ENCODE measurements at places on chromosomes 3 and 15.

- no peak for DNase-seq
Observed at GRCh38 chr3:162699291-162699690, 1202.7 kb downstream of the OTOL1 start.

DNA sequence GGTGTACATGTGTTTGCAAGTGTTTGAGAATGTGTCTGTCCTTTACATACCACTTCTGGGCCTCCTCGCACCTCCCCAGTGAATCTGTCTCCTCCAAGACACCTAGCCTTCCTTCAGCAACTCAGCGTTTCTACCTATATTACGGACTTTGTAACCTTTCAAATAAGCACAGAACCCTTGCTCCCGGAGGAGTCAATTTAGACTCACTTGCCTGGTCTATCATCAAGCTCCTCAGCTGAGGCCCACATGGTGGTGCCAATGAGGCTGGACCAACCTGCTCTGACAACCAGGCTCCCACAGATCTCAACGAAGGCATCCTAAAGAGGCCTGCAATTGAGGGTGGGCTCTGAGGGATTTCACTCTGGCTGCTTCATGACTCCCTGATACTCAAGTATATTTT is 32.8 kb upstream of the TIMP4 start:
- DNase-seq: no peak

- DNase-seq: no peak
Observed at GRCh38 chr3:129039271-129040038, 21.1 kb upstream of the GP9 start.

GRCh38 chr3:107384428-107384827 is 7.2 kb downstream of the CCDC54 start:
- DNase-seq: no peak

DNA sequence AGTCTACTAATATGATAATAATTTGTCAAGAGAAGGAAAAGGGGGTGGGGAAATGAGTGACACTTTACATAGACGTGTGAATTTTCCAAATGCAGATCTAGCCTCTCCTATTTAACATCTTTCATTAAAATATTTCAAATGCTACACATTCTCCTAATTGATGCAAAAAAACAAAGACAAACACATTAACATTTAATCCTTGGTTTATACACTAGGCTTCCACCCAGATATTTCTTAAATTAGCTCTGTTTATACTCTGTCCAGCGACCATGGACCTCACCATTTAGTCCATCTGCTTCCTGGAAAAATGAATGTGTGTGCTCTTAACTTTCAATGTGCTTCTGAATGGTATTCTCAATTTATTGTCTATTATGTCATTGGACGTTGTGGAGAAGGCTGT is 409.9 kb downstream of the LSAMP start:
- no peak for DNase-seq

DNA sequence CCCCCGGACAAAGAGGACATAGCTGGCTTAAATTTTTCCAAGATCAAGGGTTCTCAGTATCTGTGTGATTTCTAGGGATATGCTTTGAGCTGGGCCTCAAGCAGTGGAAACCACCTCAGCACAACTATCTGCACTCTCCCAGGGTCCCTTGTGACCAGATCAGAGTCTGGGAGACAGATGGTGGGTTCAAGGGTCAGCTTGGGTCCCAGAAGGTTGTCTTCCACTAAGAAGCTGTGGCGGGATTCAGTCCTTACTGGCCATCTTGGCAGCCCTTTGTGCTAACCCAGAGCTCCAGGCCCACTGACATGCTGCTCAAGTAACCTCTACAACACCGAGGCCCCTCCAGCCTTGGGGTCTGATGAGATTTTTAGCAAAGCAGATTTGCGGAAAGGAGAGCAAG is 2.7 kb downstream of the INSYN1 start:
- no peak for DNase-seq

DNA sequence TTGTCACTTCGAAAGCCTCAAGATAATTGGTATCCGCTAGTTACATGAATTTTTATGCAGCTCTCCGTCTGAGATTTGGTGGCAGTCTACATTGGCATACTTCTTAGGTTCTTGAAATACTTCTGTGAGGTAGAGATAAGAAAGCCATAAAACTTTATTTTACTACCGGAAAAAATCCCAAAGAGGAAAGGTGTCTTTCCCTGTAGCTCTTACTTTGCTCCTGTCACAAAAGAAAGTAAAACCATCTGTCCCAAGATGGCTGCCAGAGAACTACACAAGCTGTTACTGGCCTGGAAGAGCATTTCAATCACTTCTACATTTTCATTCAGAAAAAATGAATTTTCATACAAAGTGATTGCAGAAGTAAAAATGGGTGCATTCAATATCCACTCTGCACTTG is 214.8 kb upstream of the ST8SIA2 start:
- no peak for DNase-seq

DNA sequence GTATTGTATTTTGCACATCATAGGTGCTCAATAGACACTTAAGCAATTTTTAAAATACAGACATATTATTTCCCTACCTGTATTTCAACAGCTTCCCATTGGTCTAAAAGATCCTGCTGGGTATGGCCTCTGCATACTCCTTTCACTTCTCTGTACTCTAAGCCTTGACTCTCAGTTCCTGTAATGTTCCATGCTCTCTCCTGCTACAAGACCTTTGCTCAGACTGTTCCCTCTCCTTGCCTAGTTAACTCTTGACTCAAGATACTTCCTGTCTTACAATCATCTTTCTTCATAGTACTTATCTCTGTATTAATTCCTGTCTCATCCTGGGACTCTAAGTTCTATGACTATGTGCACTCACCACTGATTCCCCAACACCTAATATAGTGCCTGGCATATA is 1.7 kb downstream of the SCN11A start:
- DNase-seq: no peak

DNA sequence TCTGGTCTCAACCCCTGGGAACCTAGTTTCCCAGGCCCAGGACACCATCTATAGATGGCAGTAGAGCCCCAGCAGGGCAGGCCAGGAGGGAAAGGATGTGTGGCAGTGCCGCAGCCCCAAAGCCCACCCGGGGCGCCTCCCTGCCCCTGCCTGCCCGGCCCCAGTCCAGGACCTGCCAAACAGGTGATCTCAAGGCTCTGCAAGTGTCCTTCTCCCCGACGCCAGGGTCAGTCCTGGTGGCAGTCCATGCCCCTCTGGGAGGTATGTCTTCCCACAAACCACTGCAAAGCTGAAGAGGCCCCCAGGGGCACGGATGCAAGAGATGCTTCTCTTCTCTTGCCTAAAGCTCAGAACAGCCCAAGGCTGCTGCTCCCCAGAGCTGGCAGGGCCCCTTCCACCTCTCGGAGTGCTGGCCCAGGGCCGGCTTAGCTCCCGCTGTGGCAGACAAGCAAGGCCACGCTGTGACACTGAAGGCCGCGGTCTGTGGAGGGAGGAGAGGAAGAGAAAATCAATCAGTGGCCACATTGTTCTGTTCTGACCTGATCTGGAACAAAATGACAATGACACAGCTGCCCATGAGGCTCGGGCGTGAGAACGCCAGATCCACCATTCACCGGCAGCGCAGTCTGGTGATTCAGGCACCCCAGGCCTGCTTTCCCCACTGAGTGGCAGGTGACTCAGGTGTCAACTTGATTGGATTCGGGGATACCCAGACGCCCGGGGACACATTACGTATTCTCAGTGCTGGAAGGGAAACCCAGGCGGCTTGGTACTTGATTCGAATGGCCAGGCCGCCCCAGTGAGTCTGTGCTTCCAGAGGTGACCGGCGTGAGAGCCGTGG is 34.0 kb downstream of the KLHL25 start:
- no peak for DNase-seq

DNA sequence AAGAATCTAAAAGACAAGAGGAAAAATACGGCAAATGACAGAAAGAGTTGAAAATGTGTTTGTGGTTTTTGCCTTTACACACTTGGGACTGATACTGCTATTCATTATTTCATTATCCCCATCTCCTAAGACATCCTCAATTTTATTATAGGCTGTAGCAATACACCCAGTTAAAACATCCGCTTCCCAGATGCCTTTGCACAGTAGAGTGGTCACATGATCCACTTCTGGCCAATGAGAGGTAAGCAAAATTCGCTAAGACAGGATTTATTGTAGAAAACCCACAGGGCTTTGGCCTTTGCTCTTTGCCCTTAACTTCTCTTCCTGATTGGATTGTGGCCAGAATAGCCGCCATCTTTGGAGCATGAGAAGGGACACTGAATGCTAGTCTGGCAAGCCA is 53.2 kb upstream of the BOC start:
- no peak for DNase-seq

DNA sequence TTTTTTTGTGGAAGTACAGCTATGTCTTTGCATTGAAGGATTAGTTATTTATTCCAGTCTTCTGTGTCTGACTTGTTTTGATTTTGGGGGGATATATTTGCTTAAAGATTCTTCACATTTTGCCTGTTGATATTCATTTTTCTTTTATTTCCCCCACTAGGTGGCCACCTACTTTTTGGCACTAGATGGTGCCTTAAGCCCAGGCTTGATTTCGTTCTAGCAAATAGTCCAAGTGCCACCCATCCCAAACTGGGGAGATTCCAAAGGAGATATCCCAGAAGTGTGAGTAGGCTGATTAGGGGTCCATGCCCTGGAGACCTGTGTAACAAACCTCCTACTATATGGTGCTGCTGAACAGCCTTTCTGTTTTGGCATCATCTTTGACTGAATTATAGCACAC is 80.0 kb upstream of the SPATA16 start:
- DNase-seq: no peak

GRCh38 chr15:44536302-44536961 is 515 bp upstream of the EIF3J start:
- no peak for DNase-seq

DNA sequence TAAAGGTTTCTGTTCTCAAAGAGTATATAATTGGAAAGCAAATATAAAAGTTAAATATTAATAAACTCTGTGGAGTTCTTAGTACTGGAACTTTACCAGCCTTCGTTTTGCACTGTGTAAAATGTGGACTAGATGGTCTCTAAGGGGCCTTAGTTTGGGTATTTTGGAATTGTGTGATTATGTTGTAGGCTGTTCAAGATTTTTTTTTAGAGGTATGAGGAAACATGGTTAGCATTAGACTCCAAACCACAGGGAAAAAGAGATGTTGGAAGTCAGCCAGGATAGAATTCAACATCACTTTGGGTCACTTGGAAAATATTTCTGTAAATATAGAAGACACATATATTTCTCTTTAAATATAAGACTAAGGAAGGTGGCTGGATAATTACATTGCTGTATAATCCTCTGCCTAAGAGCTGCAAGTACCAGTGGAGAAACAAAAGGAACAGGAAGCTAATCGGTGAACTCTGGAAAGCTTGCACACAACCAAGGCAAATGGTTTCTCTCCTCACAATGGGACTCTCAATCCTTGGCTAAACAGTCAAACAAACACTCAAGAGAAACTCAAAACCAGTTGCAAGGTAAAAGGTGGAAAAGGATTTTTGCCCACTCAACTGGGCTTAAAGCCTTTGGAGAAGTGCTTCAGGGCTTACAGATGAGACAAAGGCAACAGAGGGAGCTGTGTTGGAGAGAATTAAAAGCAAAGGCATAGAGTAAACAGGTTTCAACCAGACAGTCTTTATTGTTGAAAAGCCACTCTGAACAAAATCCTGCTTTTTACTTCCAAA is 141.7 kb downstream of the NR1D2 start:
- DNase-seq: no peak

DNA sequence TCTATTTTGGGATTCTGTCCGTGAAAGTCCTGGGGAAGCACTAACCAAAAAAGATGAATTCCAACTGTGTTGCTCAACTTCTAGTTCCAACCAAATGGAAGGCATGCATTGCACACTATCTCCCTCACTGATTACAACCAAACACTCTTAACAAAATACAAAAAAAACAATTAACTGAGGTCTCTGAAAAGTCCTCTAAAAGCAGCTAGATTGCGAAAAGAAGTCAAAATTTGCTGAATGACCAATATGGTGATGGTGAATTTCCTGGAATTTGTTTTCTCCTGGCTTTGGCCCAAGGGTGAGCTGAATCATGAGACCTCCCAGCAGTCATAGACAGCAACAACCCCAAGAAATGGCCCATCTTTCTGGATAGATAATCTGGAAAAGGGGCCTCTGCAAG is 28.3 kb downstream of the CYP19A1 start:
- DNase-seq: no peak

- DNase-seq: no peak
Observed at GRCh38 chr15:76299786-76300185, 11.5 kb downstream of the ETFA start.

DNA sequence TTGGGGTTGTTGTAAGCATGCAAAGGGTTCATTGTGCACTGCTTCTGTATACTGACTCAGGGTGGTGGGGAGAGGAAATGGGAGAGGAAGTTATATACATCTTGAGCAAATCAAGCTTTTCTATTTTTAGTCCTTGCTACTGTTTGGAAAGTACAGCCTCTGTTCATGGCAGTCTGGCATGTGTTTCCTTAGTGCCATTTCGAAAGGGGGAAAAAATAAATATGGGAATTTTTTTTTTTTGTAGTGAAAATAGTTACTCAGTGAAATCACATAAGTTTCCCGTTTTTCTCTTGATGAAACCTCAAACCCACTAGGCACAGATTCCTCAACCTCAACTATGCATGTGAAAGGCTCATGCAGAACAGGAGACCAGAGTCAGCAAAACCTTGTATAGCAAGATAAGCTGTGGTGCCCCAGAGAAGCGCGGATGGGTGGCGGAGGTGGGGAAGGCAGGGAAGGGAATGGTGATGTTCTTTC is 353.3 kb downstream of the LPP start:
- DNase-seq: no peak

DNA sequence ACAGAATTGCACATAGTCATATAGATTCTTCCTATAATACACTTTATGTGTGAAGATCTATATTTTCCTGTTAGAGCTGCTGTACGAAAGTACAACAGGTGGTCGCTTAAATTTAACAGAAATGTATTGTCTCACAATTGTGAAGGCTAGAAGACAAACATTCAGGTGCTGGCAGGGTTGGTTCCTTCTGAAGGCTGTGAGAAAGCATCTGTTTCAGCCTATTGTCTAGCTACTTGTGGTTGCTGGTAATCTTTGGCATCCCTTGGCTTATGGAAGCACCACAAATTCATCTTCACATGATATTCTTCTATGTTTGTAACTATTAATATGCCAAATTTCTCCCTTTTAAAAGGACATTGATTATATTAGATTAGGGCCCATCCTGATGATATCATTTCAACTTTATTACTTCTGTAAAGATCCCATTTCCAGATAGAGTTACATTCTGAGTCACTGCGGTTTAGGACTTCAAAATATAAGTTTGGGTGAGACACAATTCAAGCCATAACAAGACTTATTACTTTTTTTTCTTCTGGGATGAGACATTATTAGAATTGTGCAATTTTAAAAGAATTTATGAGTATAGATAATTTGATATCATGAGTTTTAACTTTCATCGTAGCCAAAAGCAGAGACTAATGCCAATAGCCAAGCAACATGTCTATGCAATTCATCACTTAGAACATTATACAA is 248.1 kb upstream of the BCHE start:
- DNase-seq: no peak

DNA sequence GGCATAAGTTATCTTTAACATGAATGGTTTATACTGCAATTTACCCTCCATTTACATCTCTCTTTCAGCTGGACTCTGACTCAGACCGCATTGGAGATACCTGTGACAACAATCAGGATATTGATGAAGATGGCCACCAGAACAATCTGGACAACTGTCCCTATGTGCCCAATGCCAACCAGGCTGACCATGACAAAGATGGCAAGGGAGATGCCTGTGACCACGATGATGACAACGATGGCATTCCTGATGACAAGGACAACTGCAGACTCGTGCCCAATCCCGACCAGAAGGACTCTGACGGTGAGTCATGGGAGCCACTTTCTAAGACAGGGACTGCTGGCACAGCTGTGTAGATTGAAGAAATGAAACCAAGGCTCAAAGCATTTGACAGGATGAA is 11.6 kb downstream of the THBS1 start:
- no peak for DNase-seq

GRCh38 chr3:150216041-150216811 is 191.9 kb upstream of the TSC22D2 start:
- no peak for DNase-seq

Data from activated CD4-positive, alpha-beta memory T cell treated with anti-CD3 and anti-CD28 coated beads, Interleukin-2, amount 10 ng/mL, durations not matched to agents 7 days and 5 days (primary cell).